ENCODE measurements at places on chromosomes 4 and X. TPM values are rescaled to one million over a fixed set of nuclear protein-coding genes. Genes with fewer than 3 reads are reported as not detected.
A peak's percentile ranks its signal among the peaks of the same experiment; 100 is the strongest.

GUCY1A1 gene
- 96.7 TPM for polyA plus RNA-seq

- DNase-seq, result no peak
Observed at GRCh38 chr4:10694151-10694827, 9.7 kb upstream of the CLNK start.

DNA sequence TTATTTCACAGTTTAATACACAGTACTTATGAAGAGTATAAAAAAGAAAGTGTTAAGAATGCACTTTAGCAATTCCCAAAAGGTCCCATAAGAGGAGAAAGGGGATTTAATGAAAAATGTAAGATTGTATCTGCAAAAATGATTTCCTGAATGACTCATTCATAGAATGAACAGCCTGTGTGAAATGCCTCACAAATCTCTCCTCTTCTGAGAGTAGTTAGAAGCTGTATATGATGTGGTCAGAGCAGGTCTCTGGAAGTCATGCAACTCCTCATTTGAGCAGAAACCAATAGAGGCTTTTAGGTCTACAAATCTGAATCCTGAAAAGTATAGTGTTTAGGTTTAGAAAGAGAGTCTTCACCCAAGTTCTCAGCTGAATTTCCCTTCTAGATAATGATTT lies 381.3 kb upstream of the INTU start:
- no peak for DNase-seq

DNA sequence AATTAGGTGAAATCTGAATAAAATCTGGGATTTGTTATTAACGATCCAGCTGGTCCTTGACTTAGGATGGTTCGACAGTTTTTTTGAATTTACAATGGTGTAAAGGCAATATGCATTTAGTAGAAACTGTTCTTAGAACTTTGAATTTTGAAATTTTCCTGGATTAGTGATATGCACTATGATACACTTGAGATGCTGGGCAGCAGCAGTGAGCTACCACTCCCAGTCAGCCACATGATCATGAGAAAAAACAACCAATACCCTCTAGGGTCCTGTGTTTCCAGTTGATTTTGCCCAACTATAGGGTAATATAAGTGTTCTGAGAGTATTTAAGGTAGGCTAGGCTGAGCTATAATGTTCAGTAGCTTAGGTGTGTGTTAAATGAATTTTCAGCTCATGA lies 303.7 kb downstream of the GPAT3 start:
- DNase-seq, result no peak

- no peak for DNase-seq
Observed at GRCh38 chr4:7595934-7596461, 161.3 kb upstream of the PSAPL1 start.

DNA sequence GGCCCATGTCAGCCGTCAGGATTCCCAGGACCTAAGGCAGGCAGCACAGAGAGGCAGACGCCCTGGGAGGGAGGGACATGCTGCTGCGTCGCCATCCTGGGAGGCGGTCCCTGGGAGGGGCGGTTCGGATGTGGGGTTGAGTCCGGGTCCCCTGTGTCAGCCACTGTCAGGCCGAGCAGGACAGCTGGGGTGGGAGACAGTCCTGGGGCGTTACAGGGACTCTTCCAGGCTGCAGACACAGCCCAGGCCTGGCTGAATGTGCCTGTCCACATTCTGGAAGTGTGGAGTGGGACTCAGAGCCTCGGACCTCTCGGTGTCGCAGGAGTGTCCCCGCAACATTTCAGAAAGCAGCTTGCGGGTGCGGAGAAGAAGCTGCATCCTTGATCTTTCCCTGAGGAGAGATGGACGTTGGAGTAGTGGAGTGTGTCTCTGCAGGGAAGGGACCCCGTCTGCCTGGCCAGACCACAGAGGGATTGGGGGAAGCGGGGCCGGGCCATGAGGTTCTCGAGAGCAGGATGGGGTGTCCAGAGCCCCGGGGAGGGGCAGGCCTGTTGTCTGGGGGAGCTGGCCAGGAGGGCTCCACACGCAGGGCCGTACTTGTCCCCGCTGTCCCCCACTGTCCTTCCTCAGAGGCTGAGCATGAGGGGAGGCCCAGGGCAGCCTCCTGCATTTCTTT lies 6.1 kb downstream of the AKAP17A start:
- no peak for DNase-seq

- no peak for DNase-seq
Observed at GRCh38 chr4:100063355-100063754, 113.3 kb upstream of the H2AZ1 start.

GIMD1 gene
- polyA plus RNA-seq, result not detected

- DNase-seq, result no peak
Observed at GRCh38 chr4:20895208-20895607, 194.9 kb downstream of the PACRGL start.

DNA sequence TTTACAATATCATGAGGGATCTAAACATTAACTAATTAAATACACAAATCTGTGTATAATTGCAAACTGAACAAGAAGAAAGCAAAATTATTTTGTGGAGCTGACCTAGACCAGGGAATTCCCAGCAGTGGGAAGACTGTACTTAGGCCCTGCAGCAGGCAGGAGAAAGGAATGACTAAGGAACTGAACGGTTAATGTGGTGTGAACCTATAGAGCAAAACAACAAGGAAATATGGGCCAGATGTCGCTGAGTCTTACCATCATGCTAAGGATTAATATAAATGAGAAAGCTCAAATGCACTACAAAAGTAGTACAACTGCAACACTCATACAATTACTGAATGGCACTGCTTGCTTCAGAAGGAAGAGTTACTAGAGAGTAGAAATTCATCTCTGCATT lies 120.3 kb upstream of the ATXN3L start:
- no peak for DNase-seq

HCFC1 gene
- 41.3 TPM for polyA plus RNA-seq

TMEM156 gene
- 3.2 TPM for polyA plus RNA-seq

DNA sequence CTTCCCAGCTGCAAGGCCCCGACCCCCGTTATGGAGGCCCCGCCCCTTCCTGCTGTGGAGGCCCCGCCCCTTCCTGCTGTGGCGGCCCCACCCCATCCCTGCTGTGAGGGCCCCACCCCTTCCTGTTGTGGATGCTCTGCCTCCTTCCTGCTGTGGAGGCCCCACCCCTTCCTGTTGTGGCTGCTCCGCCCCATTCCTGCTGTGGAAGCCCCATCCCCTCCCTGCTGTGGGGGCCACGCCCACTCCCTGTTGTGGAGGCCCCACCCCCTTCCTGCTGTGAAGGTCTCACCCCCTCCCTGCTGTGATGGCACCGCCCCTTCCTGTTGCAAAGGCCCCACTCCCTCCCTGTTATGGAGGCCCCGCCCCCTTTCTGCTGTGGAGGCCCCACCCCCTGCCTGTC lies 104.9 kb upstream of the PSAPL1 start:
- no peak for DNase-seq

BEND2 gene
- polyA plus RNA-seq, result 0.06 TPM

DNA sequence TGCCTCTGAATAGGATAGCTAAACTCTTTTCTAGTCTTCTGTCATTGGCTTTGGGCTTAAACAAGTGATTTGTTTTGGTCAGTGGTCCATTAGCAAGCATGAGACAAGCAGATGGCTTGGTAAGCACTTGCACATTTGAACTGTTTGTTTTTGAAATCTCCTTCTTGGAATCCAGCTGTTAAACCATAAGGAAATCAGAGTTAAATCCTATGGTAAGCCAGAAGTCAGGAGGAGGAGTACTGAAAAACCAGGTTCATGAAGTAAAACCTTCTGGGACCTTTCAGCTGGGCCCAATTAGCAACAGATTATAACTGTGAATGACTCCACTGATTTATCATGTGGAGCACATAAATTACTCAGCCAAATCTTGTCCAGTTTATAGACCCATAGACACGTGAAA lies 1042.5 kb upstream of the PABPC4L start:
- DNase-seq, result no peak

GRCh38 chr4:113838460-113838859 lies 76.9 kb upstream of the CAMK2D start:
- DNase-seq, result no peak

TKTL1 gene
- polyA plus RNA-seq, result 0.57 TPM

- no peak for DNase-seq
Observed at GRCh38 chrX:13520351-13520750, 49.0 kb upstream of the EGFL6 start.

- no peak for DNase-seq
Observed at GRCh38 chrX:149032449-149032848, 472.7 kb downstream of the IDS start.

CLDN34 gene
- polyA plus RNA-seq, result not detected

GPRASP1 gene
- polyA plus RNA-seq, result 13.5 TPM

- no peak for DNase-seq
Observed at GRCh38 chr4:81512757-81513501, 41.2 kb upstream of the RASGEF1B start.

- no peak for DNase-seq
Observed at GRCh38 chr4:25103418-25103817, 56.8 kb downstream of the SEPSECS start.

GRCh38 chrX:101931136-101931487 lies 715 bp downstream of the ZMAT1 start:
- DNase-seq, result peak; percentile 2

GRCh38 chr4:5932035-5932568 lies 39.2 kb upstream of the CRMP1 start:
- no peak for DNase-seq

JADE1 gene
- polyA plus RNA-seq, result 42.1 TPM

Data from left renal cortex interstitium (tissue), 4 donors.